ENCODE measurements at places on chromosomes 1 and 21.

DNA sequence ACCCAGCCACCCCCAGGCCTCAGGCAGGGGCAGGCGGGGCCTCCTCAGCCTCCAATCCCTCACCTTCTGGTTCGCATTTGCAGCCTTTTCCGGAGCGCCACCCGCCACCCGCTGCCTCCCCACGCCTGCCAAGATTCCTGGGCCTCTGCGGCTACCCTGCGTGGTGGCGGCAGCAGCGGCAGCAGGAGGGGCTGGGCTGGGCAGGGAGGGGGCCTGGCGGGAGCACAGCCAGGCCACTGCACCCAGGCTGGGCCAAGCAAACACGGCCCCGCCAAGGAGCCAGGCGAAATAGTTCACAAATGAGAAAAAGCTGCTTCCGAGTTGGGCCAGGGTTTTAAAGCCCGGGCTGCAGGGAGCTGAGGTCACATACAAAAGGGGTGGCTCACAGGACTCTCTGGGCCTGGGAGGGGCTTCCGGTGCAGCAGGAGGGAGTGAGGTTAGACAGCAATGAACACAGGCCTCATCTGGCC is 9.8 kb downstream of the COL8A2 start:
- DNase-seq: peak; percentile 75

DNA sequence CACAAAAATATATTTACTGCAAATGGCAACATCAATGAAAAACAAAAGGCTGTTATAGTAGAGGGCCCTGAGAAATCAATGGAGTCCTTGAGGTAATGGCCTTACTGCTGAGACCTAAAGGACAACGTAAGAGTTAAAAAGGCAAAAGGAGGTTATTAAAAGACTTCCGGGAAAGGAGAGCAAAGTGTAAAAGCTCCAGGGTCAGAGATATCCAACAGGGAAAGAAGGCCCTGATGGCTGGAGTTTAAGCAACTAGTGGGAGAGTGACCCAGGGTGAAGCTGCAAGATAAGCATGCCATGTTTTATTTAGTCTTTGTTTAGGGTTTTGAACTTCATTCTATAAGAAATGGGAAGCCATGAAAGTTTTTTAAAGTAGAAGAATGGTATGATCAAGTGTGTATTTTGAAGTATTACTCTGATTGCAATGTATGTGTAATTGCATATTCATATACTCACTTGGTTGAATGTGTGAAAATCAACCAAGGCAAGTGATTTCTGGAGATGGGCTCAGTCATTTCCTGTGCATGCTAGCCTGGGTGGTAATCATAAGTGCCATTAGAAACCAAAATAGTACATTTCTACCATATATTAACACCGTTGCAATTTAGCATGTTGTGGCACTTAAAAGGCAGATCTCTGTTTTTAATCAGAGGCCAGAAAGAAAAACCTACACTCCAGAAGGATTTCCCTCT is 5.3 kb upstream of the DPYD start:
- no peak for DNase-seq

GRCh38 chr1:230170153-230170547 is 103.1 kb downstream of the GALNT2 start:
- no peak for DNase-seq

GRCh38 chr1:228972576-228972975 is 237.3 kb downstream of the RHOU start:
- no peak for DNase-seq

DNA sequence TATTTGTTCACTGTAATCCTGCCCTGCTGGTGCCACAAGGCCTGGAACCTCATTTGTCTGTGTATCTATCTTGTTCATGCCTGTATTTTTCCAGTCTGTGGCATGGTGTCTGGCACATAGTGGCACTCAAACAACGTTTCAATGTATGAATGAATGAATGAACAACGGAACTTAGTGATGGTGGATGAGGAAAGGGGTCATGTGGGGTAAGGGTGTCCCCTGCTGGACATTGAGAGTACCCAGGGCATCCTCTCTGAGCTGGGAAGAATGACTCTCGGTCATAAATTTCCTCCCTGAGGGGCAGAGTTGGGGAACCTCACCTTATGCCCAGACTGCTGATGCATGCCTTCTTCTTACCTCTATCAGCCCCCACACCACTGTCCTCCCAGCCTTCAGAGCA is 18.9 kb upstream of the ZNF683 start:
- peak; percentile 53 for DNase-seq

DNA sequence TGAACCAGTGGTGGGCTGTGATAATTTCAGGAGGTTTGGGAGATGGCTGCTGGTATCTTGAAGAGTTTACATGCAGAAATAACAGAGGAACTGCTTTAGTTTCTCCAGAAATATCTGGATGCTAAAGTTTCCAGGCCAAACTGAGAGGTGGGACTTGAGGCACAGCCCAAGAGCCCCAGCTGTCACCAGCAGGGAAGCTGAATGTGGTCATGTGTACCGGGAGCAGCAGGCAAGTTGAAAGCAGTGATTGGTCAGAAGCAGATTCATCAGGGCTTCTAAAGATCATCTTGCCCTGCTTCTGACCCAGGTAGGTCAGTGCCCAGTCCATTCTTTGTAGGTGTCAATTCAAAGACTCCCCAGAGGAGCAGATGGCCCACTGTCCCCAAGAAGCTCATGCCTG is 7.9 kb upstream of the RPTN start:
- no peak for DNase-seq

- no peak for DNase-seq
Measured at GRCh38 chr1:152735648-152736047, 22.2 kb upstream of the KPRP start.
